ENCODE measurements at places on chromosomes 2 and 18. TPM values are rescaled to one million over a fixed set of nuclear protein-coding genes. Genes with fewer than 3 reads are reported as not detected.

Gene ANO7
- total RNA-seq: 2.8 TPM

Gene COL6A3
- total RNA-seq: 4.1 TPM

Gene NEURL3
- not detected for total RNA-seq

Gene SLC39A6
- 24.1 TPM for total RNA-seq

Gene SERPINB11
- not detected for total RNA-seq

Gene PRKAG3
- not detected for total RNA-seq

Gene DARS1
- total RNA-seq: 136 TPM

Gene ATP8B1
- total RNA-seq: 0.21 TPM

Gene C2orf42
- 14.6 TPM for total RNA-seq

Gene NOSTRIN
- 0.92 TPM for total RNA-seq

Gene LOXHD1
- 0.21 TPM for total RNA-seq

Gene MDH1B
- 4.7 TPM for total RNA-seq

Gene DPY30
- total RNA-seq: 56.2 TPM

Gene LPIN2
- total RNA-seq: 50.8 TPM

Gene SERPINB12
- not detected for total RNA-seq

Gene RIT2
- total RNA-seq: not detected

Gene TACR1
- not detected for total RNA-seq

Gene GKN2
- total RNA-seq: not detected

Gene ACVR1C
- 0.04 TPM for total RNA-seq

Gene ILKAP
- 25.7 TPM for total RNA-seq

Gene PTPRM
- total RNA-seq: 37.0 TPM

Gene RPS27A
- 556 TPM for total RNA-seq

Gene PJVK
- 3.9 TPM for total RNA-seq

Gene SPATA3
- not detected for total RNA-seq

Gene FN1
- total RNA-seq: 241 TPM

Gene ABCG8
- not detected for total RNA-seq

Gene ASB18
- not detected for total RNA-seq

Gene FAP
- total RNA-seq: not detected

Gene ZNG1B
- 61.1 TPM for total RNA-seq

Gene CCDC74B
- 17.0 TPM for total RNA-seq

Gene TCF23
- total RNA-seq: not detected

Gene BMP10
- 0.95 TPM for total RNA-seq

Gene CPS1
- 139 TPM for total RNA-seq

Gene VIT
- total RNA-seq: not detected

Gene AQP12A
- total RNA-seq: not detected

Gene ZNF804A
- not detected for total RNA-seq

Gene ZNF532
- total RNA-seq: 66.5 TPM

Gene IL1R2
- total RNA-seq: not detected

Gene CTLA4
- total RNA-seq: not detected

Gene CTAGE1
- total RNA-seq: not detected

Gene SRD5A2
- total RNA-seq: 0.06 TPM

Gene PLEKHH2
- 1.0 TPM for total RNA-seq

Gene SGO2
- 13.9 TPM for total RNA-seq

Gene KCNK3
- total RNA-seq: 2.9 TPM

Gene LINC00305
- 0.21 TPM for total RNA-seq

Gene DPP4
- total RNA-seq: not detected

Gene DYSF
- total RNA-seq: 57.4 TPM

Gene CNDP1
- total RNA-seq: not detected

Gene CIDEA
- not detected for total RNA-seq

Gene PROM2
- total RNA-seq: 16.0 TPM

Gene ANKRD30B
- total RNA-seq: not detected

Gene AGXT
- total RNA-seq: 0.67 TPM

Gene GAREM1
- total RNA-seq: 9.1 TPM

Gene TMEM169
- 1.8 TPM for total RNA-seq
